ENCODE measurements at places on chromosomes 11 and 22.

GRCh38 chr11:86183694-86184093 is 60.9 kb upstream of the EED start:
- no peak for DNase-seq

- DNase-seq = no peak
Measured at GRCh38 chr11:96357794-96358193, 14.8 kb upstream of the MAML2 start.

DNA sequence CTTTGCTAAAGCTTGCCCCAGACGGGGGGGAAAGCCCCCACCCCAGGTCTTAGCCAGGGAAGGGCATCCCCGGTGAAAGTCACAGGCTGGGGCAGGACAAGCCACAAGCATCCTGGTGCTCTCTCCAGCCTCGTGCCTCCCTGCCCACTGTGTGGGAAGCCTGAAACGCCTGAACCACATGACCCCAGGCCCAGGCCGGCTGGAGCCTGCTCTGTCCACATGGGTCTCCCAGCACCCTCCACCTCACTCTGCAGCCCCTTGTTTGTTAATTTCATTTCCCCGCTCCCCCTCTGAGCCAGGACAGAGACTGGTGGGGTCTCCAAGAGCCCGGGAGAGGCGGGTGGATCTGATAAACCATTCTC is 58.3 kb upstream of the TCF20 start:
- DNase-seq = no peak

DNA sequence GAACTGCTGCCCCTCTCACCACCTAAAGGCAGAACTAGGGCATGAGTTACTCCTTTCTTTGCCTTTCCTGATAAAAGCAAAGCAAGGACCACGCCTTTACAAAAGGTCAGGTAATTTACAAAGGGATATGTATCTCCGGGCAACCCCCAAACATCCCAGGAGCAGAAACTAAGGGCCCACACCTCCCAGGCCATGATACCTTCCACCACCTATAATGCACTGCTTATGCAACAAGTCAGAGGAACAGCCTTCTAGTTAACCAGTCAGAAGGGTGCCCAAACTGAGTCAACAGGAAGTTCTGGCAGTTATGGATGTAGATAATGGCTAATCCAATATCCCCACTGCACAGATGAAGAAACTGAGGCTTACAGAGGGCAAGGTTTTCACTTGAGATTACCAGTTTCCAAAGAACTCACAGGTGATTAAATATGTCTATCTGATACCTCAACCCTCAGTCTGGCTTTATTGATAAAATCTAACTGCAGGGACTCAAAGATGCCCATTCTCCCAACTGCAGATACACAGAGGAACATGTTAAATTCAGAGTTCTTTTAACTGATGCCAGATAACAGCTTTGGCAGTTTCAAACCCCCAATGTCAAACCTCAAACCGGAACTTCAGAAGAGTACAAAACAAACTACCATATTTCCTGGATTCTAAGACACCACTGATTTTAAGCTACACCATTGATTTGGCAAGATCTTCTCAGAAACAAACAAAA is 16.8 kb upstream of the CASTOR1 start:
- DNase-seq = no peak

- no peak for DNase-seq
Measured at GRCh38 chr11:65444314-65445051, 21.9 kb downstream of the NEAT1 start.

DNA sequence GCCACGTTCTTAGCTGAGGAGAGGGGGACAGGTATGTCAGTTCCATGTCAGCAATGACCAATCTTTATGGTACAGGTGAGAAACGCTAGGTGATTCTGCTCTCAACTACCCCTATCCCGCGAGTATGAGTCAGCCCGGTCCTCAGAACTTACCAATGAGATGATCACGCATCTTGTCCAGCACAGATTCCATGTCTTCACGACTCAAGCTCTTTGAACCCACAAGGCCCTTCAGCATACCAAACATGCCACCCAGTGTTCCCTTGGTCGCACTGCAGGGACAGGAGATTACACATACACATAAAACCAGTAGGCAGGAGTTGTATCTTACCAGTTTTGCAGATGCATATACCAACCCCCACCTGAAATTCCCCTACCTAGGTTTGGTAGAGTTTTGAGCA is 2.9 kb downstream of the SRPRA start:
- DNase-seq = no peak

DNA sequence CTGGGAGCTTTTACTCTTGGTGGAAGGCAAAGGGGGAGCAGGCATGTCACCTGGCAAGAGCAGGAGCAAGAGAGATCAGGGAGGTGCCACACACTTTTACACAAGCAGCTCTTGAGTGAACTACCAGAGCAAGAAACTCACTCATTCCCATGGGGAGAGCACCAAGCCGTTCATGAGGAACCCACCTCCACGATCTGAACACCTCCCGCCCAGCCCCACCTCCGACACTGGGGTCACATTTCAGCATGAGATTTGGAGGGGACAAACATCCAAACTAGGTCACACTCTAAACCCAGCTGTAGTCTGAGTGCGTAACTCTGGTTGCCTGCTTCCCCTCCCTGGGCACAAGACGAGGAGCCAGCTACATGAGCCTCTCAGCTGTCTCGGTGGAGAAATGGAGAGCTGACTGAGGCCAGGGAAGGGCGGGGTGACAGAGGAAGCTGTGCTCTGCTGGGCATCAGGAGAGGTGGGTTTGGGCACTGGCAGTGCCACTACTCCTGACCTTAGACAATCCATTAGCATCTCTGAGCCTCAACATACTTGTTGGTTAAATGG is 134.6 kb downstream of the PKNOX2 start:
- DNase-seq = no peak

DNA sequence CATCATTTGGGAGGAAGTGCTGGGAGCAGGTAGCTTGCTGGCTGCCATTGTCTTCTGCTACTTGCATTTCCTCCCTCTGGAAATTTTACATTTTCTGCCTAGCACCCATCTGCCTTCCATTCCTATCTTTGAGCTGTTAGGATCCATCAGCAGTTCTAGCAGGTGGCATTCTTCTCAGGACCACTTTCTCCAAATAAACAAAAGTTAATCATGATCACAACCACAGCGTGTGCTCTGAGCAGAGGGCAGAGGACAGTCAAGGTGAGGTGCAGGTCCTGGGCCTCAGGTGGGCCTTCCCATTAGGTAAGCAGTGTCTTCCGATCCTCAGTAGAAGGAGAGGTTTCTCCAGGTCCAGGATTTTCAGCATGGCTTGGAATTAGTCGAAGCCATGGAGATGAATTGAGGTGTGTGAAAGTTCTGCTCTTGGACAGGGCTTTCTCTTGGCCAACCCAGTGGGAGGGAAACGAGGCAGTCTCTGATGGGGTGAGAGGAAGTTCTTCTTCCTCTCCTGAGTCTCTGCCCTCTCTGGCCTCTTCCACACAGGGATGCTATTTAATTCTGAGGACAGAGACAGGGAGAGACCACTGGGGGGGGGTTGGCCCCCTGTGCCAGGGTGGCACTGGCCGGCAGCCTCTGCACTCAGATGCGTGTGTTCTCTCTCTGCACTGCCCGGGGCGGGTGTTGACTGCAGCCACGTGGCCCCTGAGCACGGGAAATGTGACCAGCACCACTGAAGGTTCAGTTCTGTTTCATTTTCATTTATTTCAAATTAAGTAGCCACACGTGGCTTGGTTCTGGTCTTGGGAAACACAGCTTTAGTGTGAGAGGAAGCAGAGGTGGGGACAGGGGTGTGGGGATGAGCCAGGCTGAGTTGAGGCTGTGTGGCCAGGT is 170.8 kb downstream of the TBC1D22A start:
- DNase-seq = no peak

GRCh38 chr11:68743539-68743938 is 7.8 kb downstream of the TESMIN start:
- no peak for DNase-seq

DNA sequence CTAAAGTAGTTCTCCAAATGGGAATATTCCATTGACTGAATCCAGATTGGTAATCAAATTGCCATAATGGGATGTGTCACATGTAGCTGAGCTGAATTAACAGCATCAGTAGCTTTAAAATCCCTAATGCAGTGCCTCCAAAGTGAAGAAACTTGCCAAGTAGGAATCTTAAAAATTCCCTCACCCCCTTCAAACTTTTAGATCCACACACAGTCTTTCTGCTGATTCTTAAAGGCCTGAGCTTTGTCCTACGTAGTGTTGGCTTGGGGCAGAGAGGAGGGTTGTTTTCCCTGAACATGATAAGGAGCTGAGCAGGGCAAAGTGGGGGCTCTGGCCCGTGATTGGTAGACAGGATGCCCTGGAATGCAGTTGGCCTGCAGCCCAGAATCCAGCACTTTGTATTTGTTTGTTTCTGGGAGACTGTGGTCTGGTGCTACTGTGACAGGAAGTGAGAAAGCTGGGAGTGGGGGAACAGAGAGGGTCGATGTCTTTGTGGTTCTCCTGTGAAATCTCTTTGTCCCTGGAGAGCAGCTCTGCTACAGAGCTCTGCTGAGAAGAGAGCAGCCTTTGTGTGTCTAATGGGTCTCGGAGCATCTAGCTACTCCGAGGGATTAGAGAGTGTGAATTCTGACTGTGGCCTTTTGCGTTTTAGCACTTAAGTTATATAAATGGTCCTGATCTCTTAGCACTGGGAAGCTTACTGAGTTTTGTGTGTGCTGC is 16.9 kb downstream of the CTNND1 start:
- DNase-seq = no peak

- DNase-seq = no peak
Measured at GRCh38 chr11:64263021-64263946, 12.0 kb downstream of the PLCB3 start.

GRCh38 chr11:17169876-17170275 is 37.9 kb downstream of the PIK3C2A start:
- DNase-seq = no peak

DNA sequence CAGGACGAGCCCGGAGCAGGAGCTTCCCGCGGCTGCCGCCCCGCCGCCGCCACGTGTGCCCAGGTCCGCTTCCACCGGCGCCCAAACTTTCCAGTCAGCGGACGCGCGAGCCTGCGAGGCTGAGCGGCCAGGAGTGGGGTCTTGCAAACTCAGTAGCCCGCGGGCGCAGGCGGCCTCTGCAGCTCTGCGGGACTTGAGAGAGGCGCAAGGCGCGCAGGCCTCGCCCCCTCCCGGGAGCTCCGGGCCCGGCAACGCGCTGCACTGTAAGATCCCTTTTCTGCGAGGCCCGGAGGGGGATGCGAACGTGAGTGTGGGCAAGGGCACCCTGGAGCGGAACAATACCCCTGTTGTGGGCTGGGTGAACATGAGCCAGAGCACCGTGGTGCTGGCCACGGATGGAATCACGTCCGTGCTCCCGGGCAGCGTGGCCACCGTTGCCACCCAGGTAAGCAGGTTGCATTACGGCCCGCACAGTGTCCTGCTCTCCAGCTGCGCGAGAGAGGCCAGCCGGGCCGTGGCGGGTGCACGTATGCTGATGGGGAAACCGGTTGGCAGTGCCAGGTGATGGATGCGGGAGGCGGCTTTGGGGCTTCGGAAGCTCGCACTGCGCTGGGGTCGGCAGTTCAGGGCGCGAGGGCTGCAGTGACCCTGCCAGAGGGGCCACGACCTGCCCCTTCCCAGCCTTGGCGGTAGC is 2.0 kb downstream of the SLC6A5 start:
- no peak for DNase-seq

DNA sequence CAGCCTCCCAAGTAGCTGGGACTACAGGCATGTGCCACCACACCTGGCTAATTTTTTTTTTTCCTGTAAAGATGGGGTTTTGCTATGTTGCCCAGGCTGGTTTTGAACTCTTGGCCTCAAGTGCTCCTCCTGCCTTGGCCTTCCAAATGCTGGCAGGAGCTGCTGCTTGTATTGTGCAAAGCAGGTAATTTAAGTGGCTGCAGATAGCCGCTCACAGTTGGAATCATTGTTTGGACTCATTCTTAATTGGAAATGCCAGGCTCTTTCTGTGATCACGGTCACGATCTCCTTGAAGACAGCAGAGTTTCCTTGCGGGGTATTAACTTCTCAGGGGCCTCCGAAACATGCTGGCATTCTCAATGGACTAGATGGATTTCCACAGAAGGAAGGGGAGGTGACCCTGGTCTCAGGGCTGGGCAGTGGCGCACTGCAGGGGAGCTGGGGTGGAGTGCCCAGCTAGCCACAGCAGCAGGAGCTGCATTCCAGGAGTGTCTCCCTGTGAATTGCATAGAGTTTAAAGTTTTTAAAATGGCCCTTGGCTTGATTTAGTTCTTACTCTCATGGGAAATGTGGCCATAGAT is 136.1 kb downstream of the MORC2 start:
- DNase-seq = no peak

DNA sequence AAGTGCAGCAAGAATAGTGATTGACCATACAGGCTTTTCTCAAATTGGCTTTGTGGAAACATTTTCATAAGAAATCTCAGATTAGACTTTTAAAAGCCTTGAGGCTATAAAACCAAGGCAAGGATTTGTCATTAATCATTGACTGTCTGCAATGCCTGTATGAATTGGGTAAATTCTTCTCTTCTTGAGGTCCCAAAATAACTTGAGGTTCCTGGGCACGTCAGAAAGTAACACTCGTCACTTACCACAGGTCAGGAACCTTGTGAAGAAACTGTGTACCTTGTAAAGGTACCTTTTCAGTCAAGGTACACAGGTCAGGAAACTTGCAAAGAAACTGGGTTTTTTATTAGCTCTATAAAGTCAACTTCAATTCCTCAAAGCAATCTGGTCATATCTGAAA is 43.3 kb upstream of the SORL1 start:
- DNase-seq = no peak

DNA sequence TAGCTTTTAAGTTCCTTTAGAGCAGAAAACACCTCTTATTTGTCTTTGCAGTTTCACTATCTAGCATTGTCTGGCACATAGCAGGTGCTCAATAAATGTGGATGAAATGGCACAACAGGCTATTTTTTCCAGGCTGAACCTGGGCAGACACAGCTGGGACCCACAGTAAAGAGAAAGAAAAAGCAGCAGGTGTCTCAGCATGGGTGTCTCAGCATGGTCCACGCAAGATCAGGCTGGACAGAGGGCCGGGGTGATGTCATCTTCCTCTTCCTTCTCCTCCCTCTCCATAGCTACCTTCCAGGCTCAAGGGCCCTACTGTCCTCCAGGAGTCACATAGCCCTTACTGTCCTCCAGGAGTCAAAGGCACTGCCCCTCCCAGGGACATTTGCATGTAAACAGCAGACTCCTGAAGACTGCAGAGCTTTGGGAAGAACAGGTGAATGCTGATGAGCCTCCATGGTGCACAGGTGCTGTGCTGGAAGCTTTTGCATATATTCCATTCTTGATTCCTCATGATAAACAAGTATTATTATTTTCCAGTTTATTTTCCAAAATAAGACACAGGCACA is 65.2 kb downstream of the DSCAML1 start:
- no peak for DNase-seq

DNA sequence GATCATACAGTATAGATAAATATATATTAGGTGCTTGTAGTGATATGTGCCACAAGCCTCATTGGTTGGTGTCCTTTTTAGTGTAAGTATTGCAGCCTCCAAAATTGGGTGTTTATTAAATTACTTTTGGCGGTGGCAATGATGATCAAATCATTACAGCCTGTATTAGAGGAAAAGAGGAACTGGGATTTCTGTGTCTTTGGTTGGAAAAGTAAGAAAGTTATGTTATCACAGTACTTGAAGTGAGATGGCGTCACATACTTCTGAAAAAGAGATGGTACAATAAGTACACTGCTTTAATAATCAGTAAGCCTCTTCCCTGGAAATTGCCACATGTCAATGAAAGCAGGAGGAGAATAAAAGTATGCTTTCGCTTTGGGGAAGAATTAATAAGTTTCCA is 523 bp upstream of the MPZL3 start:
- DNase-seq = no peak

- DNase-seq = no peak
Measured at GRCh38 chr11:132142554-132142953, 772.1 kb downstream of the NTM start.
